ENCODE measurements at places on chromosomes 16 and 17.

DNA sequence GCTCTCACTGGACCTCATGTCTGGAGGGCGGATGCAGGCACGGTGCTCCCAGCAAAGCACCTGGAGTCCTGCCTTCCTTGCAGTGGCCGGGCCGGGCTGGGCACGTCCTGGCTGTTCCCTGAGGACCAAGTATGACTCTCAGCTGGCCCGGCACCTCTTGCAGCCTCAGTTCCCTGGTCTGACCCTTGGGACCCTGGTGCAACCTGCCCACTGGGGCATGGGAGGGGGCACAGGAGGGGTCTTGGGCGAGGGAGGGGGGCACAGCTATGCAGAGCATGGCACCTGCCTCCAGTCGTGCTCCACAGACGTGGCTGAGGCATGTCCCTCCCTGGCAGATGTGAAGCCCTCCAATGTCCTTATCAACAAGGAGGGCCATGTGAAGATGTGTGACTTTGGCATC is 19.6 kb downstream of the MAP2K3 start:
- no peak for DNase-seq

DNA sequence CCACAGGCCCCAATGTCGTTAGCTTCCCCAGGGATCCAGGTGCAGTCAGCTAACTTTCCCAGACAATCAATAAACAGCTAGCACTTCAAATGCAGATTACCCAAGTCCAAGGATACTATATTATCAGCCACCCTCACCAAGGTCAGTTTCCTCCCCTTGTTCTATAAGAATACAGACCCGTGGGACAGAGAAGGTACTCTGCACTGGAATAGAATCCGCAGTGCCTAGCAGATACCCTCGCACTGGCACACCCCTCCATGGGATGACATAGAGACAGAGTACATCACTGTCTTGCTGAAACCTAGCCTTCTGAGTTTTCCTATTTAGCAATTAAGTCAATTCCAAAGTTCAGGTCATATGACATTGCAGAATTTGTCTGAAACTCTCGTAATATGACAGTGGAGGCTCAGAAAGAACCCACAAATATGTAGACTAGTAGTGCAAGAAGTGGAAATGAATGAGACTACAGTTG is 40.0 kb upstream of the ABCA10 start:
- DNase-seq, result no peak

GRCh38 chr17:18027280-18027679 is 11.7 kb downstream of the ATPAF2 start:
- DNase-seq, result no peak

GRCh38 chr16:79510879-79511278 is 89.7 kb downstream of the MAF start:
- DNase-seq, result no peak

DNA sequence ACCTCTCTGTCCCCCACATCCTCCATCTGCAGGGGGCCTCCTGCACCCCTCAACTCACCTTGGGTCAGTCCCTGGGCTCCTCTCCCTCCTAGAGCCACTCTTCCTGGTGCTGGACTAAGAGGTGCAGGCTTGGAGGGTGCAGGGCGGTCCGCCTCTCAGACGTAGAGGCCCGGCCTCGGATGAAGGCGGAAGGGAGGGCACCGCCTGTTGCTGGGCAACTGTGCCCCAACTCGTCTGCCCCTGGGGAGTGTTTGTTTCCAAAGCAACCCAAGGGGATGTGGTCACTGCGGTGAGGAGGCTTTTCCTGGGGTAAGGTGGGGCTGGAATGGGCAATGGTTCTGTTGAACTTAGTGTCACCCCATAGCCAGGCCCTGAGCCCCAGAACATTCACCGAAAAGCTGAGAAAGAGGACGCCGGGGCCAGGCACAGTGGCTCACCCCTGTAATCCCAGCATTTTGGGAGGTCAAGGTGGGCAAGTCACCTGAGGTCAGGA is at the start of gene C16orf54:
Gene C16orf54, minus strand, starts transcription at position 138 of the 493 bp plus-strand sequence. CDS start 1,039 bp downstream, outside the sequence.
- DNase-seq, result no peak

DNA sequence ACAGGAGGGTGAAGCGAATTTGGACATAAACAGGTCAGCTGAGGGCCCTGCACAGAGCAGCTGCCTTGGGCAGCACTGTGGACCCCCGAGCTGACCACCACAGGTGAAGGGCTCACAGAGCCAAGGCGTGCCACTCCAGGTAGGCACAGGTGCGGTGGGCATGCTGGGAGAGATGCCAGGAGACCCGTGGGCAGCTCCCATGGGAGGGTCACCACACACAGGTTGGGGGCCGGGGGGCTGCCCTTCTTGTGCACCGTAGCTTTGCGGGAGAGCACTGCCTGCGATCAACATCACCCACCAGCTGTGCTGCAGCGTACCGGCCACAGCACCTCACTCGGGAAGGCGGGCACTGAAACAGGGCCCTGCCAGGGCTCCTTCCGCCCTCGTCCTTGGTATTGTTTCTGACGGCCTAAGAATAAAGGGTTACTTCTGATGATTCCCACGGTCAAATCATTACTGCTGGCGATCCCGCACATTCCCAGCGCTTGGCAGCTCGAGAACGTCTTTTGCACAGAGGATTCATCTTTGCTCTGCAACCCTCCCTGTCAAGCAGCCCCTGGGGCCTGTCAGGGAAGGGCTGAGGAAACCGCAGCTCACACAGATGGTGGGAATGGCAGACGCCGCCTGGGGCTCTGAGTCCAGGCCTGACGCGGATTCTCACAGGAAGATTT is 181.7 kb downstream of the BANP start:
- DNase-seq, result no peak

GRCh38 chr16:57257455-57258070 is 12.5 kb downstream of the ARL2BP start:
- no peak for DNase-seq

DNA sequence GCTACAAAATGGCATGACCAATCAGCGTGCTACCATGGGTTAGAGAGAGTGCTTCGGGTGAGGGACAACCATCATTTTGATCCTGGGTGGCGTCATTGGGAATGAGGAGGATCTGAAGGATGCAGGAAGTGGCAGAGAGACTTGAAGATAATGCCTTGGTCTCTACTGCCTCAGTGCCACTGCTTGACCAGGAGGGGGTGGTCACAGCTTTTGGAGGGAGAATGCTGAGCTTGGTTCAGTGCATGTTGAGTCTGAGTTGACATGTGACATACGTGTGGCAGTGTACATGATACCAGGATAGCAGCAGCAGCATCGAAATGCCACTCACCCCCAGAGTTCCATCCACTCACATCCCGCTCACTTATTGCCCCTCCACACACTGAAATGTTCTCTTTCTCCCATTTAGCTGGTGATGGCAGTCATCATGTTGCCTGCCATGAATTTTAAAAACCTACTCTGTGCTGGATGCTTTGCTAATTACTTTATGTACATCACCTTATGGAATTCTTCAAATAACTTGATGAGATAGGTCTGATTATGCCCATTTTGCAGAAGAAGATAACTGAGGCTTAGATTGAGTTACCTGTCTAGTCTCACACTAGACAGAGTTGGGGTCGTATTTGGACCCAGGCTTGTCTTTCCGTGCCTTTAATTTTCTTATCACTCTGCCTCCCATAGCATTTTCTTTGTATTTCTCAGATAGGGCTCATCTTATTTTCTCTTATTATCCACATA is 36.7 kb downstream of the ARSG start:
- DNase-seq, result no peak

DNA sequence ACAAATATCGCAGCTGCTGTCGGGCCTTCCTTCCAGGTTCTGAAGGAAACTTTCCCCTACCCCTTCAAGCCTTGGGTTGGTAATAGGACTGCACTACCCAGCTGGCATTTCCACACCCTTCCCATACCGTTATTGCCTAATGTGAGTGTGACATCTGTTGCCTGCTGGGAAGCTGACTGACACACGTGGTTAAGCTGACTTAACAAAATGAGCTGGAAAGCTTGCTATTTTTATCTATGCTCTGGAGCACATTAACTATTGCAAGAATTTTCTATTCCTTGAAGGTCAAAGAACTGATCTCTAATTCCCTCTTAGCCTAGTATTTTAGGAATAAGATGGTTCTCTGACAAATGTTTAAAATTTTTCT is 79.5 kb downstream of the PMP22 start:
- DNase-seq, result no peak
